ENCODE measurements at places on chromosomes 7 and 10.

GRCh38 chr7:100676501-100677306, 3.2 kb downstream of the GNB2 start:
- DNase-seq = no peak

- DNase-seq = peak; percentile 99
These were observed at the start of gene GNA12 for GRCh38 chr7:2844153-2845033. GNA12 (minus strand) TSS chr7:2844308; CDS start chr7:2844161, 147 bp downstream.

- no peak for DNase-seq
These were observed 93.8 kb downstream of the INPP5A start for GRCh38 chr10:132631338-132631735.

DNA sequence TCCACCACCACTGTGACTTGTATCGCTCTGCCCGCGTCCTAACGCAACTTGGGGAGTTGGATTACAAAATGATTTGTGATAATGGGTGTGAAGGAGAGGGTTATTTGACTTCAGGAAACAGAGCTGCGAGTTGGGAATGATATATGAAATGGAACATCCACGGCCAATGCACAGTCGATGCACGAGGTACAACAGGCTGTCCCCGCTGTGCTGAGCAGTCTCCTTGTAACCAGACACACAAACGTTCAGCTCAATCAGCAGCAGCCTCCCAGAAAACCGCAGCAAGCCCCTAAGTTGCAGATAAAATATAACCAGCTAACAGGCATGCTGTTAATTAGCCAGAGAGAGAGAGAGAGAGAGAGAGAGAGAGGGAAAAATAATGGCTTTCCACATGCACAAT, 332.7 kb upstream of the MGMT start:
- DNase-seq = no peak

DNA sequence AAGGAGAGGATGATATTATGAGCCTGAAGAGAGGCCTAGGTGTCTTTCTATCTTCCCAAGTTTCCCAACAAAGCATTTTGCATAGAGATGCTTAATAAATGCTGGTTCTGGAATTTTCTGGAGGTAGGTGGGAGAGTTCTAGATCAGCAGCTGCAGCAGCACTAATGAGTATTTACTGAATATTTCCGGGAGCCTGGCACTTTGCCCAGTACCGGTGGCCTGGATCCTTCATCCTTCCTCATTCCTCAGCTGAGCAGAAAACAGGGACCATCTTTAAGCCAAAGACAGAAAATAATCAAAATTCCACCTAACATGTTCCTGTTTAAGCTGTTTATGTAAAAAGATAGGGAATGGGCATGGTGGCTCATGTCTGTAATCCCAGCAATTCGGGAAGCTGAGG, 813.2 kb upstream of the AUTS2 start:
- no peak for DNase-seq

GRCh38 chr7:70738151-70738885, 393.6 kb upstream of the GALNT17 start:
- peak; percentile 10 for DNase-seq

DNA sequence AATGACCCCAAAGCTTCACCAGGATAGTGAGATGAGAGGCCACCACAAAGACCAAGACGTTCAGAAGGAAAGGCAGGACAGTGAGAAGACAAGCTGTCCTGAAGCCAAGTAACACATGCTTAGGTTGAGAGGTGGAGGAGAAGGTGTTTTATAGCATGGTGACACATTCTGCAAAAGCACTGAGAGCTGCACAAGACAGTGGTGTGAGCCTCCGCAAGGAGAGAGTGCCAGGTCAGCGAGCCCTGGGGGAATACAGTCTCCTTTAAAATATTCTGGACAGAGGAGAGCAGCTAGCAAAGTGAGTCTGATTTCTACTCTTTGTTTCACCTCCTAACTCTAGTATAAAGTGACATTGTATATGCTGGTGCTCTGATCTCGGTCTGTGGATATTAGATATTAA, 68.0 kb upstream of the VKORC1L1 start:
- DNase-seq = no peak

- peak; percentile 29 for DNase-seq
These were observed 25.2 kb downstream of the DNAJC1 start for GRCh38 chr10:21978191-21978862.

DNA sequence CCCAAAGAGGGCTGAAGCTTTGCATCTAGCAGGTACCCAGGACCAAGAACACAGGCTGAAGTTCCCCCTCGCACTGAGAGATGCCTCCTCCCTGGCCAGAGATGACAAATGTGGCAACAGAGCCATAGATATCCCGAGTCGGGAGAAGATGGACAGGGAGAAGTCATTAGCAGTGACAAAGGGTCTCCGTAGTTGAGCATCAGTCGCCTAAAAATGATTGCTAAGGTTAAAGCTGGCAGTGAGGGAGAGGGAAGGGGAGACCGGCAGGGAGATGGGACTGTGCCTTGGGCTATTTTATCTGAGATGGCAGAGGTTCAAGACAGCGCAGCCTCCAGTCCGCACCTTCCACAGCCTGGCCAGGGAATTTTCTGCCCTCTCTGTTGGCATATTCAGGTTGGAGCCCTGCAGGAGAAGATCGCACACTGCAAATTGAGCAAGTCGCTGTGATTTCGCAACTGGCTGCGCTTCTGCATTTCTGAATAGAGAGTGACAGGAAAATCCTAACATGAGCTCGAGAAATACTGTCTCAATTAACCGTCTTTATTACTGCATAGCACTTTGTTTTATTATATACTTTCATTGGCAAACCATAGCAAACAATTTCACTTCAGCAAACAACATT, 238.9 kb upstream of the GPR26 start:
- DNase-seq = peak; percentile 76

GRCh38 chr10:112778579-112778978, 171.5 kb upstream of the TCF7L2 start:
- no peak for DNase-seq

- no peak for DNase-seq
These were observed 189.8 kb downstream of the CELF2 start for GRCh38 chr10:11207560-11207844.

DNA sequence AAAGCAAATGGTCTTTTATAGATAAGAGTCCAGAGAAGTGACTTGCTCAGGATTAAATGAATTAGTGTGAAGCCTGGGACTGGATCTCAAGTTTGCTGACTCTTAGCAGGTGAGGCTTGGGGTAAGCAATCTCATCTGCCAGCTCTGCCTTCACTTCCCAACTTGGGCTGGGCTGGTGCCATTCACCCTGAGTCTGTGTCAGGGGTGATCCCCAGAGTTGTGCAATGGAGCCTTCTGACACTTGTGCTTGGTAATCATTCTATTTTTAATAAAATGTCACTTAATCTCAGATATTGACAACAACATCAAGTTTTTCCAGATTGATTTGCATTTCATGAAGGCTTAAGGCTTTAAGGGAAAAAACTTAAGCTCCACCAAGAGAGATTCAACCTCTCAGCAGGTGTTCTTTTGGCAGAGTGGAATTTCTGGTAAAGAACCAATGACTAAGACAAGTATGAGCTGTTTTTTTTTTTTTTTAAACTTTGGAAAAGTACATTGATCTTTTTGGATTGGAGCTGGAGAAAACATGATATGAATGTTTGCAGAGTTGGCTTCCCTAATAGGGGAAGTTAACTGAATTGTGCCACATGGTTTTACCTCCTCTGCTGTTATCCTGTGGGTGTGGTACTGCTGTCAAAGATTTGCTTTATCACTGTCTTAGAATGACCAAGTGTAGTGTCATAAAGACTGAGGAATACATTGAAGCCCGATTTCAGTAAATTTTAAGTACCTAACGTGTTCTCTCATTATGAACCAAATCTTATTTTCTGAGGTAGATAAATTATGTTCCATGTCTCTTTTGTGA, 48.6 kb upstream of the GPR37 start:
- peak; percentile 28 for DNase-seq

DNA sequence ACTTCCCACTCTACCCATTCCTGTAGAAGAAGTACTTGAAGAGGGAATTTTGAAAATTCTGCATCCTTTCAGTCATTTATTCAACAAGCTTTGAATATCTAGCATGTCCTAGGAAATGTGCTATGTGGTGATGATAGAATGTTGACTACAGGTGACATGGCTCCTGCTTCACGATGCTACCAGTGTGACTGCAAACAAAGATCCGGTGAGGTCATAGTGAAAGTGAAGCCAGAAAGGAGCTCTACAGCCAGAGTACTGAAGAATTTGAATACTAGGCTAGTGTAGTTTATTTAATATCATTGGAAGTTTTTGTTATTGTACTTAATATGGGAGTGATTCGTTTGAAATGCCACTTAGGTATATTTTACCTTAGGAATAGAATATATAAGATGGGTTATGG, 348.1 kb downstream of the TFEC start:
- DNase-seq = no peak

- DNase-seq = no peak
These were observed 21.9 kb downstream of the STEAP1 start for GRCh38 chr7:90176195-90176594.

- DNase-seq = no peak
These were observed 58.2 kb upstream of the DNAAF5 start for GRCh38 chr7:668139-668931.

DNA sequence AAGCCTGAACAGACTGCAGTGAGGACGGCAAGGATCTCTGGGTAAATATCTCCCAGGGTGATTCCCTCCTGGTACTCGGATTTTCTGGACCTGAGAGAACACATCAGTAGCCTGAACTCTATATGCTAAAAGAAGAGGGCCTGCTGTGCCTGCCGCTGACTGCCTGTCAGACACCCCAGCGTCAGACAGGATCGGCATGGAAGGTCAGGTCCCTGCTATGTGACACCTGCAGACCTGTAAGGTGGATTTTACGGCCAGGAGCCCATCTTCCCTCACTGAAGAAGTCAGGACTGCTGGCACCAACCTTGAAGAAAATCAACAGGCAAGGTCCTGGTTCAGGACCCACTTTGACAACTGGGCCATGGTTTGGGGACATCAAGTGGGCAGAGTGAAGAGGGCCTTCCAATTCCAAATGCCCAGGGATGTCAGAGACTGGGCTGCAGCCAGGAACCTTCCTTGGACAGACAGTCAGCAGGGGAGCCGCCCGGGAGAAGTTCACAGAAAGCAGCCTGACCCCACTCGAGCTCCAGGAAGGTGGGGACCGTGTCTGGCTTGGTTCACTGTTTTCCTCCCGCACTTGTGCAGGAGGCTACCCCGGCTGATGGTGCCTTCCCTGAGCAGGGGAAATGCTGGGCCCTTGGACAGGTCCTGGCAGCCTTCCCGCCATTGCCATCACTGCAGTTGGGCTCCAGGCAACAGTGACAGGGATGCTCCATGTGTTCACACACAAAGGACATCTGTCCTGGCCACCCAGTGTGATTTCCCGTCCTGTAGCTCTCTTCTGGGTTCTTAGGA, 91.8 kb upstream of the LANCL2 start:
- no peak for DNase-seq

GRCh38 chr10:74867351-74867750, 41.0 kb downstream of the KAT6B start:
- no peak for DNase-seq

- DNase-seq = peak; percentile 26
These were observed 18.8 kb downstream of the CHAT start for GRCh38 chr10:49632406-49633317.

DNA sequence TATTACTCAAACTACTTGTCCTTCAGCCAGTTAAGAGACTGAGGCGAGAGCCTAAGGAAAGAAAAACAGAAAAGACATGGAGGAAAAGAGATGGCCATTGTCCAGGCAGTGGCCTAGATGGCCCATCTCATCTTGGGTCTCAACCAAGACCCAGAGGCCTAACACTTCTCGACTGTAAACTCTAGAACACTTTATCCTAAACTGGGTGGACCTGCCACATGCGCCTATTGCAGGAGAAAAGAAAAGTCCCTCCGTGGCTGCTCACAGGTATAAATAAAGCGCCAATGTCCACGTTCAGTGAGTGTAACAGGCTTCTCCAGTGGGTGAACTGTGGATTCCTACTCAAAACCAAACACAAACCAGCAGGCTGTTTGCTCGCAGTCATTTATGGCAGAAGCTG, 92.7 kb upstream of the DDC start:
- no peak for DNase-seq

DNA sequence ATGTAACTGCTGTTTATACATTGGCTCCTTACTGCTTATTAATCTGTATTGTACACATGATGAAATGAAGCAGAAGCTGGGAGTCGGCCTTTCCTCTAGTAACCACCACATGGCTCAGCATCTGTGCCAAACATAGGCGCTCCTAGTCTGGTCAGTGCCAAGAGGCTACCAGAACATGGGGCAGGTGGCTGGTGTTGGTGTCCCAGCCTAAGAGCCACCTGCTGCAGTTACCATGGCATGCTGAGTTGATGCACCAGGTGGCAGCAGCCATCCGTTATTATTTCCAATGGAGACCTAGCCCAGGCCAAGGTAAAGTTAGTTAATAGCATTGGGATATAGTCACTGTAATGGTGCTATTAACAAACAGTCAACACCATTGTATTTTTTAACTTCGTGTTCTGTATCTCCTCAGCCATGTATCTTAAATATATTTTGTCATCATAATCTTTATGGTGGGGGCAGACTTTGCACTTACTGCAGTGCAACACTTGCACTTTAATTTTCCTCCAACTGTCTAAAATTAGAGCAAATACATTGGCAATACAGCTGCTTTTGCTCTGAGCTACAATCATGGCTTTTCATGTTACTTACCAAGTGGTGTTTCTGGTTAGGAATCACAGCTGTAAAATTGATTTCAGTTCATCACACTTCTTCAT, 33.1 kb downstream of the HBP1 start:
- peak; percentile 50 for DNase-seq

DNA sequence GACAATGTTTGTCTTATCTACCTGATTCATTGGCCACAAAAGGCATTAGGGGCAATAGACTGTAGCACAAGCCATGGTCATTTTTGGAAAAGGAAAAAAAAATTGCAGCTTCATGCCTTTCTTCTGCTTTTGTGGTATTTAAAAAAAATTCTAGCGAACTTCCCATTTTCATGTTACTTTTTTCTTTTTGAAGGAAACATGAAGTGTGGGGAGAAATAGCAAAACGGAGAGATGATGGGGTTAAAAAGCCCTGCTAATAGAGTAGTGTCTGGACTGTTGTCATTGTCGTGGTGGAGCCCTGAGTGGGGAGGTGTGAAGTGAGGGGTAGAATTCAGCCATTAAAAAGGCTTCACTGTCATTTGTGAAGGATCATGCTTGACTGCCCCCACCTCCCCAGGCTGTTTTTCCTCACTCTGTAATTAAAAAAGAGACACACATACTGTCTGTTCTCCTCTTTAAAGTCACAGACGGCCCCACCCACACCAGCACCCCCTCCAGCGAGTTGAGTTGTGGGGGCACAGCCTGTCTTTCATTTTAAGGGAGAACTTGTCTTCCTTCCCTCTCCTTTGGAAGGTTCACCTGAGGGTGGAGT, 272.4 kb downstream of the CREB5 start:
- no peak for DNase-seq

- no peak for DNase-seq
These were observed 676.5 kb downstream of the NRG3 start for GRCh38 chr10:82551506-82551905.

GRCh38 chr10:26486990-26487850, 49.1 kb downstream of the APBB1IP start:
- peak; percentile 88 for DNase-seq

- DNase-seq = no peak
These were observed 133.9 kb downstream of the AASS start for GRCh38 chr7:122010116-122010515.

DNA sequence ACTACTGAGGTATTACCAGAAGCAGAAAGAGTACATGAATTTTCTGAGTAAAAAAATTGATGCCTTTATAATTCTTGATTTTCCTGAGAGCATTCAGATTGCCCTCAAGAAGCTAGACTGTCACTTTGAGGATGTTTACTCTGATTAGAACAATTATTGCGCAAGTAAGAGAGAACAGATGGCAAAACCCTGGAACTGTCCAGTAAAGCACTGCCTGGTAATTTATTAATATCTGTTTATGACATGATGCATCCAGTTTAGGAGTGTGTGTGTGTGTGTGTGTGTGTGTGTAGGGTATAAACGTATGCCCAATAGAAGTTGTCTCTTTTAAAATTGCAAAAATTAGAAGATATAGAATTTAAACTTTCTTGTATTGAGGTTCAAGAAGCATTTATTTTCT, 379.7 kb downstream of the PHTF2 start:
- DNase-seq = peak; percentile 3

Measured in MCF 10A (cell line).